ENCODE measurements at places on chromosomes 4 and X.

GRCh38 chrX:25158635-25159034 is 142.9 kb upstream of the ARX start:
- DNase-seq = no peak

DNA sequence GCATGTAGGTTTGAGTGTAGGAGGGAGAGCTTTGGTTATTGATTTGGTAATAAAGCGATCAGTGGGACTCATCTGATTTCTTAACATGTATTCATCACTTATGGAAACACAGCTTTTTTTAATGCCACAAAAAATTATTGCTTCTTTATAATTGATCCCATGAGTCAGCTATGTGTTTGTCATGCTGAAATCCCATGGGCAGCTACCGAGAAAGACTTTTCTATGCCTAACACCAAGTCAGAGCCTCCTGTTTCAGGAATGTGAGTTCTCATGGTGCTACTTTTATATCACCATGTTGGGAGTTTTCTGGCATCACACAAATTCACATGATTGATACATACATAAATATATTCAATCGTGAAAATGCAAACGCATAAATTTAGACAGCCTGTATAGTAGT is 165.7 kb downstream of the RAPGEF2 start:
- no peak for DNase-seq

DNA sequence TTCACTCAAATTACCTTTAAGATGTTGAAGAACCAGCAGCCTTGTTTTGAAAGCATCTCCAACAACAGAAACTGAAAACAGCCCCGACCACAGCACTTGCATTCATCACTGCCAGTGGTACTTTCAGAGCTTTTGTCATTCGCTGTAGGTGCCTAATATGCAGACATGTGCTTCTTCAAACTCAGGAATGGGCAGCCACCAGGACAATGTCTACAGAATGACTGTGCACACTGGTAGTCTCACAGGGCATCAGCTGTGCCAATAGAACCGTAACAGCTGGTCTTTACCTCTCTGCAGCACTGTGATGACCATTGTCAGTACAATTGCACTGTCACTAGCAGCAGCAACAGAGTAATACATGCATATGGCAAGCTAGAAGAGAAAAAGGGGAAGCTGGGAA is 1149.7 kb downstream of the STPG2 start:
- DNase-seq = no peak

DNA sequence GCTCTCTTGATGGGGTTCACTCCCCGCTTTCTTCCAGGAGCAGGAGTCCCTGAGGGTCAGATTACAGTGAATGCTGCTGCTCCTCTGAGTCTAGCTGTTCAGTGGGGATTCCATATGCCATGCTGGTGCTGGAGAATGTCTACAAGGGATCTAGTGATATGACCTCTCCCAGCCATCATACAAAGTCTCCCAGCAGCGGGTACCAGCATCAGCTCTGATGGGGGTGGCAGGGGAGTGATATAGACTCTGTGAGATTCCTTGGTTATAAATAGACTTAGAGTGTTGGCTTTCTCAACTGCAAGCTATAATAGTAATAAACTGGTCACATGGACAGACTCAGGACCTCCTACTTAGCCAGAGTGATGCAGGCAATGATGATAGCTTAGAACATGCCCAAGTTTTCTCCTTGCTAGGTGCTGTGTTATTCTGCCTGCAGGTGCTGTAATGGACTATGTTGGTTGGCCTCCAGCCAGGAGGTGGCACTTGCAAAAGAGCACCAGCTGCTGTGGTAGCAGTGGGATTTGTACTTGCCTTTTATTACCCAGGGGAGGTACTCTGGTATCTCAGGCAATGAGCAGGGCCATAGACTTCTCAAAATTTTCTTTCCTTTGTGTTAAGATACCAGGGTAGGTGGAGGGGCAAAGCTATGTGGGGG is 202.9 kb downstream of the CHIC1 start:
- DNase-seq = no peak

GRCh38 chr4:127624173-127624572 is 8.6 kb upstream of the INTU start:
- no peak for DNase-seq

DNA sequence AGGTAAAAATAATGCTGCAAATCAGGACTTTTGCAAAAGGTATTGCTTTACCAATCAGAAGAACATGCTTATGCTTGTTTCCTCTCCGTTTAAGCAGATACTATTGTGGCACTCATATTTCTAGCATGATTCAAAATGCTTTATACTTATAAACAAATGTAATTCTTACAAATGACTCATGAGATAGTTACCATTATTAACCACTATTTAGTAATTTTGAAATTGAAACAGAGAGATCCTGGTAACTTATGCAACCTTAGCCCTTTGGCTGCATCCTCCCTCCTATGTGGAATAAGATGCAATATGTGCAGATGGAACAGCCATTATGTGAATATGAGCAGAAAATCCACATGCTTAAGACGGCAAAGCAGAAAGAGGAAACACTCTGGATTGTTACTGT is 164.7 kb downstream of the PCDH18 start:
- no peak for DNase-seq

GRCh38 chr4:10856271-10856782 is 171.8 kb upstream of the CLNK start:
- DNase-seq = no peak
